ENCODE measurements at places on chromosomes 11 and 22.

DNA sequence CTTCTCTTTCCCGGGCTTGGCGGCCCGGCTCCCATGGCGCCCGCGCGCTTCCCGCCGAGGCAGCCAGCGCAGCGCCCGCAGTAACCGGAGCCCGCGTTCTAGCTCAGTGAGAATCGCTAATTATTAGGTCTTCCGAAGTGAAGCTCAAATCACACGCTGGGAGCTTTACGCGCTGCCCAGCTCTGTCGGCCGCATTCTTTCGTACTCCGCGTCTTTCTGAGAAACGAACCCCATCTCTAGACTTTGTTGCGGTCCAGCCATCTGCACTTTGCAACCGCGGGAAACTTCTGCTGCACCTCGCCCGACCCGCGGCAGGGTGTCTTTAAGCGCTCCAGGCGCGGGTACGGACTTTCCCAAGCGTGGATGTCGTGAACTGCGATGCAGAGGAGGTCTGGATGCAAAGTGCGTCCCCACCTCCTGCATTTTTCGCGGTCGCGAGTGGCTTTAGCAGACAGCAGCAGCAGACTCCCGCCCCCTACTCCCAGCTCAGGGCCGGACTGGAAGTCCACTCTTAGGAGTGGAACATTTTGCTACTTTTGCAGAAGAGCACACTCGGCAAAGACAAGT lies 6.0 kb upstream of the PAX6 start:
- DNase-seq: no peak

DNA sequence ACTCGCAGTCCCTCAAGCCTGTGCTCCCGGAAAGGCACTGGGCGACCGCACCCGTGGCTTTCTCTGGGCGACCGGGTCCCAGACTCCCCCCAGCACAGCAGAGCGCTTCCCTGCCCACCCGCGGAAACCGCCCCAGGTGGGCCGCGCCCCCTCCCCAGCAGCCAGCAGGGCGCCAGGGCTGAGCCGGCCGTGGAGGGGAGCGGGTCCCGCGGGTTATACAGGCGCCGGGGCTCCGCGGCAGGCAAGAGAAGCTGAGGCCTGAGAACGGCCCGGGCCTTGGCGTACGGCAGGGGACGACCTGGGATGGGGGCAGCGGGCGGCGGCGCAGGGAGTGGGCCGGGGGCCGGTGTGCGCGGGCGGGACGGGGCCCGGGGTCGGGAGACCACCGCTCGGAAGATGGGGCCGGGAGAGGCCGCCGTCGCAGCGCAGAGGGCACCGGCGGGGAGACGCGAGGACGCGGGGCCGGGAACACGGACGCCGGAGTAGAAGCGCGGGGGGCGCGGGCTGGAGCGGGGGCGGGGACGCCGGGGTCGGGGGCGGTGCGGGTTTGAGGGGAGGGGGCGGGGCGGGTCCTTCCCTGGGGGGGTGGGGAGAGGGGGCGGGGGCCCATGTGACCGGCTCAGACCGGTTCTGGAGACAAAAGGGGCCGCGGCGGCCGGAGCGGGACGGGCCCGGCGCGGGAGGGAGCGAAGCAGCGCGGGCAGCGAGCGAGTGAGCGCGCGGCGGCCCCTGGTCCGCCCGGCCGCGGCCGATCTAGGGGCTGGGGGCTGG lies at the start of gene MDK:
TSS of gene MDK (plus strand) at position 622 of the 771 bp plus-strand sequence. CDS start 389 bp downstream, outside the sequence.
- DNase-seq: no peak

GRCh38 chr11:48052183-48053044 lies 72.1 kb downstream of the PTPRJ start:
- peak; percentile 75 for DNase-seq

DNA sequence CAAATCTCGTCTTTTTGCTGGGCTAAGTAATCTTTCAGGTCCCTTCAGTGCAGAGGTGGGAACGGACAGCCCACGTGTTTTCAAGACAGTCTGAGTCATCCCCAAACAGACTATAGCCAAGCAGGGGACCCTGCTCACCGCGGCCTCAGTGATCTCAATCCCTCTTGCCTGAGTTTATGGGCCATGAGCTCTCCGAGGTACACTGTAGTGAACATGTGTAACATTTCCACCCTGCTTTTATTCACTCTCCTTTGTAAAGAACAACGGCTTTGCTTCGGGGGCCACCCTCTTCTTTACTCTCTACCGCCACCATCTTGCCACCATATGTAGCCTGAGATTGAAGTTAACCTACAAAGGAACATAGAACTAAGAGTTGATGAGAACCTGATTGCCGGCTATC lies 11.5 kb upstream of the KCTD14 start:
- no peak for DNase-seq

GRCh38 chr22:50293441-50294318 lies 13.8 kb downstream of the PLXNB2 start:
- peak; percentile 84 for DNase-seq

- DNase-seq: peak; percentile 36
Measured at GRCh38 chr11:105022527-105022926, 441 bp downstream of the CASP5 start.

- no peak for DNase-seq
Measured at GRCh38 chr11:76648061-76648460, 22.5 kb downstream of the LRRC32 start.

DNA sequence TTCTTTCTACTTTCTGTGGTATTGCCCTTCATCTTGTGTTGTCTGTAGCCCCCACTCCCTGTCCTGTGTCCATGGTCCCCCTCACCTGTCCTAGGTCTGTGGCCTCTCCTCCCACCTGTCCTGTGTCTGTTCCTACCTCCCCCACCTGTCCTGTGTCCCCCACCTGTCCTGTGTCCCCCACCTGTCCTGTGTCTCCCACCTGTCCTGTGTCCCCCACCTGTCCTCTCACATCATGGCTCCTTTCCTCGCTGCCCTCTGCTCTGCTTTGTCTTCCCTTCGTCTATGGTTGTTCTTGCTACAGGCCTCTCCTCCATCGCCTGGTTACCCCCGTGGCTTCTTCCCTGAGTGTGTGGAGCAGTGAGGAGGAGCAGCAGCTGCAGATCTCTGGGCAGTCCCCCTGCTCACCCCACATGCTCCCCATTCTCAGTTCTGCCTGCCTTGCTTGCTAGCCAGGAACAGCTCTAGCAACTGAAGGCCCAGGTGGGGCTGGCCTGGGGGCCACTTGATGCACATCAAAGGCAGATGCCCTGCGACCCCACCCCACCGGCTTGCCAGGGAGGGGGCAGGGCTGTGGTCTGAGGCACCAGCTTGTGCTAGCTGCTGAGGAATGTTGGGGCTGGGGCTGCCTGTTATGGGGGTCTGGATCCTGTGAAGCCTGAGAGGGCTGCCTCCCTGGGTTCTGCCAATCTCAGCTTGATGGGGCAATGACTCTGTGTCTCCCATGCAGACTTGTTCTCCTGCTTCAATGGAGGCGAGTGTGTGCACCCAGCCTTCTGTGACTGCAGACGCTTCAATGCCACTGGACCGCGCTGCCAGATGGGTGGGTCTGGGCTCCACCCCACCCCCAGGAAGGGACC lies 5.6 kb downstream of the OTOG start:
- DNase-seq: no peak

All from amniotic epithelial cell (primary cell).